ENCODE measurements at places on chromosomes 2 and 18.

DNA sequence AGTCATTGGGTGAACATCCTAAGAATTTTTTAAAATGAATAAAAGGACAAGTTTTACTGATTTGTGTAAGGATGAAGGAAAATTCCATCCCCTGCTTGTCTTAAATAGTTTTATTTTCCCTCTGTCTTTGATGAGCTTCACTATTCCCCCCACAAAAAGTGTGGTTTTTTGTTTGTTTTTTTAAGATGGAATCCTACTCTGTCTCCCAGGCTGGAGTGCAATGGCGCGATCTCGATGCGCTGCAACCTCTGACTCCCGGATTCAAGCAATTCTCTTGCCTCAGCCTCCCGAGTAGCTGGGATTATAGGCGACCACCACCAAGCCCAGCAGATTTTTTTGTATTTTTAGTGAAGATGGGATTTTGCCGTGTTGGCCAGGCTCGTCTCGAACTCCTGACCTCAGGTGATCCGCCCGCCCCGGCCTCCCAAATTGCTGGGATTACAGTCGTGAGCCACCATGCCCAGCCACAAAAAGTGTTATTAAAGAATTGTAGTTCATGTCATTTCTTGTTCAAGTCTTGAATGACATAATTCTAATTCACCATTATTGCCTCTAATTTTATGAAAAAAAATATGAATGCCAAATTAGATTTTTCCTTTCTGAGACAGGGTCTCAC lies 91.7 kb downstream of the AGPS start:
- no peak for DNase-seq

GRCh38 chr2:111201214-111201613 lies 80.5 kb downstream of the BCL2L11 start:
- DNase-seq = no peak

DNA sequence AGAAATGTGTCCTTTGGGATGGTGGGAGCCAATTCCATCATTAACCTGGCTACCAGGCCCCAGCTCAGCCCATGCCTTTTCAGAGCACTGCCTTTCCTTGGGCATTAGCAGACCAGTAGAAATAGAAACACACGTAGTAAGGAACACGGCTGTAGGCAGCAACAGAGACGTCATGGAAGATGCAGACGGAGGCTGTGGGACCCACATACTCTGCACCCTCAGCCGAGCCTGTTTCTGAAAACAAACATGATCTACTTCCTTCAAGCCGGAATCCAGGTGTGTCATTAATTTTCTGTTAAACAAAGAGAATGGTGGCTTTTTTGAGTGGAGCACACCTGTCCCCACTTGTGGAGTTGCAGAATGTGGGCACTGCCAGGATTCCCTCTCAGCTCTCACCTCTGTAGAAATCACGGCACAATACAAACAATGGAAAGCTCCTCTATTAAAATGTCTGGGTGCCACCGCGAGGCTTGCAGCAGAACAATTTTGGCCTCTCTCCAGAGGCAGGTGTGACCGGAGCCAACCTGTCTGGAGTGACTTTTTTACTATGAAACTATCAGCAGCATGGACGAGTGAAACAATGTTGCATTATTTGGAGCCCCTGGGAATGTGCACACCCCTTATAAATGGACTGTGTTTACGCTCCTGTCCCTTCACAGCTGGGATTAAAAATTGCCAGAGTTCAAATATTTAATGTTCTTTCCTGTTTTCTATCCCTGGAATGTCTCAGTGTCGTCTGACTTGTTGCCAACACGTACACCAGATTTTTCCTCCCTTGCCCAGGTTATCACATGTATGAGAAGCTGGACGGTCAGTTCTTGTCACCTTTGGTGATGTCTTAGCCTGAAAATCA lies 31.7 kb downstream of the SPP2 start:
- no peak for DNase-seq

GRCh38 chr2:70886541-70886987 lies 49.1 kb upstream of the ATP6V1B1 start:
- no peak for DNase-seq
